Motor neuron (in vitro differentiated cells): ENCODE measurements at places on chromosomes 5 and 9. TPM values are rescaled to one million over a fixed set of nuclear protein-coding genes. Genes with fewer than 3 reads are reported as not detected.

Gene TUSC1
- total RNA-seq: 1.3 and 2.0 TPM in 2 replicates

Gene LRRC19
- 0.09 and 0.29 TPM in 2 replicates for total RNA-seq

Gene CTNND2
- 0.43 and 0.51 TPM in 2 replicates for total RNA-seq

Gene ARHGEF37
- 11.5 and 11.8 TPM in 2 replicates for total RNA-seq

Gene FOXD4L4
- total RNA-seq: 0.32 and 0.62 TPM in 2 replicates

Gene OR1J2
- total RNA-seq: 0.62 TPM in 1 of 2 replicates, not detected in the other

Gene SAPCD2
- 5.5 and 5.6 TPM in 2 replicates for total RNA-seq

Gene LRRC70
- 0.67 and 0.78 TPM in 2 replicates for total RNA-seq

Gene RAB24
- total RNA-seq: 28.4 and 30.5 TPM in 2 replicates

Gene FRMPD1
- total RNA-seq: 1.5 and 1.8 TPM in 2 replicates

Gene GDF9
- 0.49 and 1.0 TPM in 2 replicates for total RNA-seq

Gene EMB
- 16.0 and 18.1 TPM in 2 replicates for total RNA-seq

Gene LHX6
- 1.7 and 3.1 TPM in 2 replicates for total RNA-seq

Gene ORM1
- total RNA-seq: not detected in 2 replicates

Gene PHF24
- total RNA-seq: 0.19 and 0.28 TPM in 2 replicates

Gene FBP1
- not detected in 2 replicates for total RNA-seq

GRCh38 chr5:61563401-61563800, 231.3 kb downstream of the ZSWIM6 start:
- no peak for ATAC-seq

GRCh38 chr5:56330806-56331205, 97.7 kb upstream of the ANKRD55 start:
- ATAC-seq: no peak

GRCh38 chr9:87180361-87180760, 233.1 kb upstream of the GAS1 start:
- ATAC-seq: no peak

GRCh38 chr5:72171667-72172066, 64.4 kb downstream of the MAP1B start:
- no peak for ATAC-seq

GRCh38 chr5:158676642-158677469, 422.9 kb downstream of the EBF1 start:
- ATAC-seq: peak; percentile 94

DNA sequence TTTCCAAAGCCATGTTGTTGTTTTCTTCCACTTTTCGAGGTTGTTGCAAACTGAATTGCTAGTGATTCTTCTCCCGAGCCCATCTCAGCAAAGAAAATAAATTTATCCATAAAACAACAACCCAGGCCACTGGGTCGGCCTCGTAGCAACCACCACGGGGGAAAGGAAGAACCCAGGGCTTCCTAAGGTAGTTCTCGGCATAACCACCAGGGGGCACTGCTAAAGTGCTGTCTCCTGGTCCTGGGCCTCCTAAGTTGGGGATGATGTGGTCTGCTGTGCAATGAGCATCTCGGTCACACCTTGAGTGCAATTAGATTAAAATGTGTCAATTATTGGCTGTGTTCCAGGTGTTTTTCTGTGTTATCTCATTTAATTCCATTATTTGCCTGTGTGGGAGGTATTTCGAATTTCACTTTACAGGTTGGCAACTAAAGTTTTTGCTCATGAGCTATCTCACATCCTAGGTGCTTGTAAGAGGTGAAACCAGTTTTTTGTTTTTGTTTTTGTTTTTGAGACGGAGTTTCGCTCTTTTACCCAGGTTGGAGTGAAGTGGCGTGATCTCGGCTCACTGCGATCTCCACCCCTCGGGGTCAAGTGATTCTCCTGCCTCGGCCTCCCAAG, 102.8 kb upstream of the DAP start:
- ATAC-seq: peak; percentile 77

DNA sequence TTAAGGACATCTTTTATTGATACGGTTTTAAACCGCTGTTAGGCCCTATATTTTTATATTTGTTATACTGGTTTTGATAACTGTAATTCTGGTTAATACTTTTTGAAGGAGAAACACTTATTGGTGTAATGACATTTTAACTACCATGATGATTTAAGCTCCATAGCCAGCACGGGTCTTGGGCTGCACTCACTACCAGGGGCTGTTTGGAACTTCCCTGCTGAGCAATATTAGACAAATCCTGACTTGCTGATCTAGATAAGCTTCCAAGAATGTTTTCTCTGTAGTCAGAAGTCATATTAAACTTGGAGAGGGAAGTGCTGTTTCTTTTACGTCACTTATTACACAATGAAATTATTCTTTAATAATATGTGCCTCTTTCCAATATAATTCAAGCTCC, 540.0 kb upstream of the GRAMD2B start:
- ATAC-seq: no peak

- ATAC-seq: no peak
Measured at GRCh38 chr5:174811438-174811837, 87.1 kb downstream of the MSX2 start.

DNA sequence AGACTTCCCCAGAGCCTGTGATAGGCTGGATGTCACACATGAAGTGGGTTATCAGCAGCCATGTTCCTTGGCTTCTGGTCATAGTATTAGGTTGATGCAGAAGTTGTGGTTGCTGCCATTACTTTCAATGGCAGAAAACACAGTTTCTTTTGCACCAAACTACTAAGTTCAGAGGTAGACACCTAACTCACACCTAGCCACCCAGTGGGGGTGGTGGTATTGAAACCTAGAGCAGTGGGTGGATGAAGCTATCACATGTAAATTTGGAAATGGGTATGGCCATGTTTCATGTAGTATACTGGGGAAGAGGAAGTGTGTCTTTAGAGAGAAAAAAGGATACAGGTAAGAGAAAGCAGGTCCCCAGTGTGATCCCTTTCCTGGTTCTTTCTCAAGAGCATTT, 347.9 kb upstream of the SEMA6A start:
- no peak for ATAC-seq

- ATAC-seq: no peak
Measured at GRCh38 chr5:141853895-141854626, 24.1 kb downstream of the PCDH1 start.

- no peak for ATAC-seq
Measured at GRCh38 chr9:134501761-134502265, 139.8 kb upstream of the COL5A1 start.

GRCh38 chr5:170597109-170597751, 93.4 kb downstream of the KCNIP1 start:
- peak; percentile 89 for ATAC-seq

DNA sequence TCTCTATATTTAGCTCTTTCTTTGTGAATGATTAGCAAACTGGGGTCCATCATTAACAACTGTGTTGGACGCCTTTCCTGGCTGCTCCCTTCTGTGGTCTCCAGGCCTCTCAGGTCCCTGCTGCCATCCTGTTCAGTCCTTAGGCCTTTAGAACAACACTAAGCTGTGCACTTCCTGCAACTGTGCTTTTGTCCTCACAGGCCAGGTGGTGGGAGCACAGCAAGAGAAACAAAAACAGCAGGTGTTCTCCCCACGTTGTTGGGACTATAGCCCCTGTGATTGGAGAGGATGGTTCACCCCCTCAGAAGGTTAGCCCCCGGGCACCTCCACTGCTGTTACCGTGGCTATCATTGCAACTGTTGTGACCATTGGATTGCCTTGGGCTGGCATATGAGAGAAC, 41.7 kb upstream of the CLINT1 start:
- ATAC-seq: no peak

- no peak for ATAC-seq
Measured at GRCh38 chr5:91591076-91591475, 208.0 kb upstream of the ARRDC3 start.

DNA sequence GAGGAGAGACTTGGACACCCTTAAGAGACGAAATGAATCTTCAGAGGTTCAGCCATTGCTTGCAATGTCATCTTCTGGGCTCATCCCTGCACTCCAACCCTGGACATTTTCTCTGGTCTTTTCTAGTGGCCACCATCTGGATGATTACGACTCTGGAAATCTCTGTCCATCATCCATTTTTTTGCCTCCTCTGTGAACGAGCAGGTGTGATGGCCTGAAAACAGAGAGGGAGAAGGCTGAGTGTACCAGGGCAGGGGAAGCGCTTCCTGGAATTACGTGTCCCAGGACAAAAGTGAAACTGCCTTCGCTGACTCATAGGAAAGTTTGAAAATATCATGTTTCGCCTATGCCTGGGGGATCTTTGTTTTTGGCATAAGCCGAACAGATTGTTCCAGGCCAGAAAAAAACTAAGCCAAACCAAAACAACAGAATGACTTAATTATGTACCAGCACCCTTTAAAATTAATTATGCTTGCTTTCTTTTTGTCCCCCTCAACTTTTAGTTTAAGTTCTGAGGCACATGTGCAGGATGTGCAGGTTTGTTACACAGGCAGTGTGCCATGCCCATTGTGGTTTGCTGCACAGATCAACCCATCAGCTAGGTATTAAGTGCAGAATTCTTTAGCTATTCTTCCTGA, 31.9 kb downstream of the ANKRD33B start:
- peak; percentile 61 for ATAC-seq

DNA sequence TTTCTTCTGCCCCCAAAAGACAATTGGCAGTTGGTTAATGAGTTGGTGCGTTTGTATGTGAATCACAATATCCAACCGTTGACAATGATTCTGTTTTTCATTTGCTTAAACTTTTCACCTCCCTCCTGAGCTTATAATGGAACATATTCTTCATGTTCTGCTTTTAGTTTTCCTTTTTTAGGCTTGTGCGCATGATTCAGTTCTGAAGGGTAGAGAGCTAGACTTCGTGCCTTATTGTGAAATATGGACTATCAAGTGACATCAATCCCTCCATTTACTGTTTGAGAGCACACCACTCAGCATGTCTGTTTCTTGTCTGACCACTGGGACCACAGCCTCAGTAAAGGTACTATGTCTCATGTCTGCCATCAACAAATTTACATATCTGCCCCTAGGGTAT, 30.5 kb upstream of the LPAR1 start:
- no peak for ATAC-seq

DNA sequence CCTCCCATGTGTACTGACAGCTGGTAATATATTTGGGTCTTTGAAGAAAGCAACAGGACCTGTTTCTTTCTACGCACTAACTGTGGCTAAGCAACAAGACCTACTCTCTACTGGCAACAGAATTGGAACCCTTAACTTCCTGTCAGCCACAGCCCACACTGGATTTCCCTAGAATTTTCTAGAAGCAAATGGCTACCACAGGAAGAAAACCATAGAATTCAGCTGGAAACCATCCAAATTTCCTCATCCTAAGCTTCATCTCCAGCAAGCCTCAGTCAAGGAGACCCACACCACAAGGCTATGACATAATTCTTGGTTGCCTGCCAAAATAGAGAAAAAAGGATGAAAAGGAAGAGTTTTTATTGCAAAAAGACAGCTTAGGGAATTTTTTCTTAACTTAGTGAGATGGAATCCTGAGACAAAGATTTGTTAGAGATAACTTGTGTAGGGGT, 171.8 kb upstream of the TNC start:
- no peak for ATAC-seq

- ATAC-seq: no peak
Measured at GRCh38 chr5:20536813-20537212, 548.8 kb upstream of the CDH18 start.

- ATAC-seq: no peak
Measured at GRCh38 chr5:90284375-90284774, 125.2 kb downstream of the CETN3 start.

GRCh38 chr5:133232435-133232834, 180.6 kb downstream of the HSPA4 start:
- ATAC-seq: peak; percentile 67

DNA sequence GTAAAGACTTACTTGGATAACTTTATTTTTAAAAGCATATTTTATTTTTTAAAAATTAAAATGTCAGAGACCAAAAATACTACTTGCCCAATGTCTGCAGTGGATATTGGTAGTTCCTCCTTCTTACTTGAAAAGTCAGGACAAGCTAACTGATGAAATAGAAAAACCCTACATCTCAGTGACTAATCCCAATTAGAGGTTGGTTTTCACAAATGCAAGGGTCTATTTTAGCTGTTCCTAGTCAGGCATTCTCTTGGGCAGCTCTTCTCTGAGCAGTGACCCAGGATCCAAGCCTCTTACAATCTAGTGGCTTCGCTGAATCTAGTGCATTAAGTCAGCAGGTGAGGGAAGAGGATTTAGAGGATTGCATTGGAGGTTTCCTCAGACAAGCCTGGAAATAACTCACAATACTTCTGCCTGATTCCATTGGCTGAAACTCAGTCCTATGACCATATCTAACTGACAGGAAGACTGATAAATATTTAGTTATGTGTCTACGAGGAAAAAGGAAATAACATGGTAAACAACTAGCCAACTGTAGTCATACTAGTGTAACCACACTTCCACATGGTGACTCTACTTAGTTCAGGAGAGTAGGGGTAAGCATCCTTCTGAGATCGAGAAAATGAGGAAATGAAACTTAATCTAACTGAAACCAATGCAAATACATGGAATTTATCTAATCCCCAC, 34.2 kb upstream of the MIER3 start:
- ATAC-seq: no peak

GRCh38 chr9:113668061-113668460, 204.5 kb downstream of the RGS3 start:
- no peak for ATAC-seq

GRCh38 chr5:143734456-143734780, 77.5 kb upstream of the HMHB1 start:
- ATAC-seq: no peak

DNA sequence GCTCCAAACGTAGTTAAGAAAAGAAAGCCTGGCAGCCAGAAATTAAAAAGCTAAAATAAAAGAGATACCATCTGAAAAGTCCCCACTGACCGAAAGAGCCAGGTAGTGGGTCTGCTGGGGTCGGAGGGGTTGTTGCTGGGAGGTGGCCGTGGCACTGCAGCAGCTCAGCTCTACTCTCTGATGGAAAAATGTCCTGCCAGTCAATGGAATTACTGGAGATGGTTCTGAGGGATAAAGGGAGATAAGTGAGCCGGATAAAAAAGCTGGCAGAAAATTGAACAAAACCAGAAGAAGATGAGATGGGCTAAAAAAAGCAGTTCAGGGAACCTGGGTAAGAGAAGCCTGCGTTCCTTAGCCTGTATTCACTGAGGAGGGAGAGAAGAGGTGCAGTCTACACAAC, 202.8 kb downstream of the SREK1 start:
- no peak for ATAC-seq

DNA sequence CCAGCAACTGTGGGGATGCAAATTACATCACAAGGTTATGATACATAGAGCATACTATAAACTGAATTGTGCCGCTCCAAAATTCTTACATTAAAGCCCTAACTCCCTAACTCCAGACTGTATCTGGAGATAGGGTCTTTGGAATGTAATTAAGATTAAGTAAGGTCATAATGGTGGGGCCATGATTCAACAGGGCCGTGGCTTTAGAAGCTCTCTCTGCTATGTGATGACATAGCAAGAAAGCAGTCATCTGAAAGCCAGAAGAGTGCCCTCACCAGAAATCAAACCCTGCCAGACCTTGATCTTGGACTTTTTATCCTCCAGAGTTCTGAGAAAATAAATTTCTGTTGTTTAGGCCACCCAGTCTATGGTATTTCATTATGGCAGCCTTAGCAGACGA, 123.9 kb downstream of the FBXL17 start:
- no peak for ATAC-seq

DNA sequence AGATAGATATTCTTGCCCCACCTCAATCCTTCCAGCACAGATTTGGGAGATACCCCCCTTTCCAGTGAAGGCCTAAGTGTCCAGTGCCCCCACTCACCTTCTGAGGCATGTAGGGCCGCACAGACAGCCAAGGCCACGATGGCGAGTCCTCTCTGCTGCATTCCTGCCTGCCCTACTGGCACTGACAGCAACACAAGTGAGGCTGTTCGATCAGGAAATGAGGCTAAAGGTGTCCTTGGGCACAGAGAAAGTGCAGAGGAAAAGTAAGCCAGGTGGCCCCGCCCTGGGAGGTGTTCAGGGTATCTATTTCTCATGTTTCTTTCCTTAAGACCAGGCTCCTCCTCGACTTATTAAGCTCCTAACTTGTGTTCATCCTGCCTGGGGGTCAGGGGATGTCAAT, at the start of gene CCL28:
TSS of gene CCL28 (minus strand) at position 236 of the 400 bp plus-strand sequence. CDS start at position 161, 75 bp downstream.
- ATAC-seq: no peak

- ATAC-seq: no peak
Measured at GRCh38 chr5:171999877-172000276, 6.6 kb downstream of the FBXW11 start.
